ENCODE measurements at places on chromosomes 3 and 15. TPM values are rescaled to one million over a fixed set of nuclear protein-coding genes. Genes with fewer than 3 reads are reported as not detected.

CCR8 gene
- total RNA-seq = not detected

LRRIQ4 gene
- total RNA-seq = not detected

GOLGA8S gene
- total RNA-seq = 0.09 TPM

ITIH3 gene
- not detected for total RNA-seq

C3orf80 gene
- 2.1 TPM for total RNA-seq

P2RY1 gene
- 0.49 TPM for total RNA-seq

STAB1 gene
- total RNA-seq = not detected
